Central memory CD8-positive, alpha-beta T cell (primary cell): ENCODE measurements at places on chromosomes 1 and 21.

DNA sequence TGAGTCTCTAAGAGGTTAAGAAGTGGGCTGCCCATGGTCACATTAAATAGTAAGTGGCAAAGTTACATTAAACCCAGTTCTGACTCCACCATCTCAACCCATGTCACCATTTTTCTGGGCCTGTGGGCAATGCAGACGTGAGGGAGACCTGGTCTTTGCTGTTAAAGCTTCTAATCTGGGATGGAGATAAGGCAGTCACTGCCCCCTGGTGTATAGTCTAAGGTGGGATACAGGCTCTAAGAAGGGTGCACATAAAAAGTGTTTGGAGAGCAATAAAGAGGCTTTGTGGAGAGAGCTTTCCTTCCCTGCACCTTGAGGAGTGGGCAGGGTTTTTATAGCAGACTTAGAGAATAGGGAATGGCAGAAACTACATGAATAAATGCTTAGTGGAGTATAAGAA lies 141.3 kb downstream of the ROR1 start:
- H3K4me1 ChIP-seq, result no peaks in the 10 kb centered on the region
- H3K27ac ChIP-seq, result no peak overlapping the region
- no peaks in the 10 kb centered on the region for H3K36me3 ChIP-seq
- peaks cover 28% of the 10 kb centered on the region for H3K27me3 ChIP-seq
- DNase-seq, result no peak
- no peak overlapping the region for H3K4me3 ChIP-seq

- H3K27ac ChIP-seq, result no peak overlapping the region
- H3K27me3 ChIP-seq, result peaks cover 17% of the 10 kb centered on the region
These were observed 180.2 kb downstream of the CRB1 start for GRCh38 chr1:197448121-197448779.

DNA sequence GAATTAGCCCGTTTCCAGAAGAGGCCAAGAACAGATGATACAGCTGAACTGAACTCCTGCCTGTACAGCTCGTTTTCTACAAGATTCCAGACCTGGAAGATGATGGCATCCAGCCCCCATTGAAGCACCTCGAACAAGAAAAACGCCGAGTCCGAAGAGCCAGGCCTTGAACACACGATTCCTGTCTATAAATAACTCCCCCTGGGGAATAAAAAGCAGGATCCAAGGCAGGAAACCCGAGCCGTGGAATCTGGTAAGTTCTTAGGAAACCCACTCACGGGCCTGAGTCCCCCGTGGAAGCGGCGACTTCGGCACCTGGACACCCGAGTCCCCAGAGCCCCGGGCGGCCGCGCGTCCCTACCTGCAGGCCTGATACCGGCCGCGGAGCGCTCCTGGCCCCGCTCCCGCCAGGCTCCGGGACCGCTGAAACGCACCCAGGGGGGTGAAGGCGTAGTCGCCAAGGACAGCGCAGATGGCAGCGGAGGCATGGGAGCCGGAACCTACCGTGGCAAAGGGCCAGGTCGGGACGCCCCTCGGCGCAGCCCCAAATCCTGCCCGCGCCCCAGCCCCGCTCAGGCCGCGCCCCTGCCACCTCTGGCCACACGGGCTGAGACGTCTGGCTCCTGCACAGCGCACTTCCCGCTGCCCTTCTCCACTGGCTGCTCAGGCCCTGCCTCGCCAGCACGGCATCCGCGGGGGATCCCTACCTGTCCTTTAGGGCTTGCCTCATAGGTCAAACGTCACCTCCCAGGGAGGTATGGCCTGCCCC lies 14.0 kb upstream of the HLCS start:
- DNase-seq, result no peak
- peak overlapping the region; percentile 67 for H3K4me3 ChIP-seq
- H3K27me3 ChIP-seq, result no peaks in the 10 kb centered on the region
- peak overlapping the region; percentile 24 for H3K27ac ChIP-seq

DNA sequence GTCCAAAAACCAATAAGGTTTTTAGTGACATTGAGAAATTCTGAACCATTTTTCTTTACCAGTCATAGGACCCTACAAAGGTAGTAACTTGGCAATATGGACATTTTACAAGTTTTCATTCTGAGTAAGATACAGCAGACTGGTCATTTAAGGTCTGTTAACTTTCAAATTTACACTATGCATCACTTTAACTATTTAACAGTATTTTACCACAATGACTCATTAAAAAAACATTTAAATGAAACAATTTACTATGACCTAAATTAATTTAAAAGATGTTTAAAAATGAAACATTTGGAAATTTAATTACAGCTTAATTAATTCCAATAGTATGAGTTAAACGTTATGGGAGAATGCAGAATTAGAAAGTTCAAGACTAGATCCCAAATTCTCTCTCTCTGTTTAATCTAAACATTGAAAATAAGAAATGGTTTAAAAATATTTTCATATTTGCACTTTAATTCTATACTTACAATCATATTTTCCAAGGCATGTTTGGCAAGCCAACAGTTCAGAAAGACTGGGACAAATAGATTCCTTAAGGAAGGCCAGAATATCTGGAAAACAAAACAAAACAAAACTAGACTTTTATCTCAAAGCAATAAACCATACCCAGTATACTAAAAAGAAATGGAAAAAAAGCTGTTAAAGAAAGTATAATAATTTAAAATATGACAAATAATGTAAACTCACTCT lies 140.9 kb downstream of the KCNT2 start:
- no peak overlapping the region for H3K27ac ChIP-seq
- no peaks in the 10 kb centered on the region for H3K27me3 ChIP-seq

DNA sequence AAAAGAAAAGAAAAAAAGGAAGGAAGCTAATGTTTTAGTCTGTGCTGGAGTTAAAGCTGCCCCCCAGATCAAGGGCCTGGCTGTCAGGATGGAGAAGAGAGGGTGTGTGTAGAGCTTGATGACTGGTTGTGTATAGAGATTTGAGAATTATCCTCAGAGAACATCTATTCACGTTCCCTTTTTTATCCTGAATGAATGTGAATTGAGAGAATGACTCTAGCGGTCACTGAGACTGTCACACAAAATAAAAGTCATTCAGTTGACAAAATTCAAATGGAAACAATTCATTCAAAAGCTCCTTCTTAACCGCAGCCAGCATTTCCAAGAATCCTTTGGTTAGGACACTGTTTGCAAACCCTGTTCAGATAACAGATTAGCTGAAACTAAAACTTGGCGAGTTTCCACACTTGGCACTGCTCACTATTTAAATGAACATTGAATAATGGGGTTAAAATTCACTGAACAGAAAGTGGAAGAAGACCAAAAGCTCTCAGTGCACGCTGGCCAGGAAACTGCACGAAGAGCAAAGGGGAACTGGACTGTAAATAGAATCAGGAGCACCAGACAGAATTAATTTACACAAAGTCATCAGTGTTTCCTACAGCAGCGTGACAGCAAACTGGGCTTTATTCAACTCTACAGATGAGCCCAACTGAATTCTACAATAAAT lies 13.6 kb upstream of the FAM89A start:
- no peaks in the 10 kb centered on the region for H3K36me3 ChIP-seq
- H3K27me3 ChIP-seq, result peaks cover 8% of the 10 kb centered on the region
- no peak overlapping the region for H3K27ac ChIP-seq
- H3K4me3 ChIP-seq, result no peak overlapping the region

DNA sequence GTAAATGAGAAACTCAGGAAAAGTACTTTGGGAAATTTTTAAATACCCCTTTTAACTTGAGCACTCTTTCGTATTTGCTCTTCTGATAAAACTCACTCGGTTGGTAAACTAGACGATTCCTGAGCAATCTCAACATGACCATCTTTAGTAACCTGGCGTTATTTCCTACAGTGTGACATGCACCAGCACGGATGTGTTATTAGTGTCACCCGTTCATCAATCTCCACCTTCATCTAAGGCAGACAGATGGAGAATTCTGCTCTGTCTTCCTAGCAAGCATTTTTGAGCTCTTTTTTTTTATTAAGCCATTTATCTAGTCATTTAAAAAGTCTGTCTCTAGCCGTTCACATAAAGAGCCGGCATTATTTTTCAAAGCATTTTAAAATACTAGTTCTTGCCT lies 155.2 kb downstream of the DISP1 start:
- H3K36me3 ChIP-seq, result no peaks in the 10 kb centered on the region
- no peak overlapping the region for H3K27ac ChIP-seq
- no peak overlapping the region for H3K4me3 ChIP-seq
- no peaks in the 10 kb centered on the region for H3K4me1 ChIP-seq

DNA sequence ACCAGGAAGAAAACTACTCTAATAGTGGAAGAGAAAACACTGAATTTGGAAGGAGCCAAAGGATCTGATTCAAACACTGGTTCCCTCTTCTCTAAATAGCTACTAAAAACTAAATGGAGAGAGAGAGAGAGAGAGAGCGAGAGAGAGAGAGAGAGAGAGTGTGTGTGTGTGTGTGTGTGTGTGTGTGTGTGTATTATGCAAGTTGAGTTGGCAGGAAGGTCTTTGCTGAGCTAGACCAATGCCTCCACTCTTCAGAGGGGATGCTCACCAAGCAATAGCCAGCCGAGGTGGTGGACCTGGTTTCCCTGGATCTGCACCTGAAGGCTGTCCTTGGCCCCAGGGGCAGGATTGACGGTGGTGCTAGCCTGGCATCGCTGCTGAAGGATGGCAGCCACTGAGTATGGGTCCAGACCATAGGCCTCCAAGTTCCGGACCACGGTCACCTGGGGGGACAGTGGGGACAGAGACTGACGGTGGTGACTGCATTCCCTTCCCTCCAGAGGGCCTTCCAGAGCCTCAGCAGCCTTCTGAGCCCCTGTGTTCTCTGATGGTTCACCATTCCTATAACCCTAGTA lies 18.8 kb downstream of the EIF2D start:
- peaks cover 61% of the 10 kb centered on the region for H3K36me3 ChIP-seq
- no peak for DNase-seq
- H3K4me1 ChIP-seq, result peaks cover 45% of the 10 kb centered on the region
- no peaks in the 10 kb centered on the region for H3K27me3 ChIP-seq
- peak overlapping the region; percentile 88 for H3K27ac ChIP-seq

DNA sequence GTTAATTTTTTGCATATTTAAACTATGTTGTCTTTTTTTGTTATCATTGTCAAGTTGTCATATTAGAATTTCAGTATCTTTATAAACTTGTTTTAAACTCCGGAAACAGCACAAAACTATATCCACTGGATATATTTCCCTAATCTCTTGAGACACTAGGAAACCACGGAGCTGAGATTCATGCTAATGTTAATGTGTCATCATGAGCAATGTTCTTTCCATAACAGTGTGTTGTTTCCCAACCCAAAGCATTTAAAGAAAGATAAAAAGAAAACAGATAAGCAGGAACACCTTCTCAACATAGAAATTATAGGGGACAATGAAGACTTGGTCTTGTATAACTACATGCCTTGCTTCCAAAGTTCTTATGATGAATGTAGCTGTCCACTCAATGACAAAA lies 626.2 kb upstream of the TMPRSS15 start:
- no peak overlapping the region for H3K4me3 ChIP-seq
- no peaks in the 10 kb centered on the region for H3K36me3 ChIP-seq

GRCh38 chr1:27031235-27032118 lies 18.8 kb upstream of the TENT5B start:
- no peak overlapping the region for H3K27ac ChIP-seq
- H3K4me1 ChIP-seq, result no peaks in the 10 kb centered on the region
- H3K4me3 ChIP-seq, result no peak overlapping the region

- H3K27me3 ChIP-seq, result no peaks in the 10 kb centered on the region
- H3K4me3 ChIP-seq, result no peak overlapping the region
- H3K36me3 ChIP-seq, result peaks cover 11% of the 10 kb centered on the region
- peak overlapping the region; percentile 2 for H3K27ac ChIP-seq
- H3K4me1 ChIP-seq, result no peaks in the 10 kb centered on the region
- DNase-seq, result no peak
These were observed 27.3 kb downstream of the EIF4G3 start for GRCh38 chr1:21149430-21149854.

DNA sequence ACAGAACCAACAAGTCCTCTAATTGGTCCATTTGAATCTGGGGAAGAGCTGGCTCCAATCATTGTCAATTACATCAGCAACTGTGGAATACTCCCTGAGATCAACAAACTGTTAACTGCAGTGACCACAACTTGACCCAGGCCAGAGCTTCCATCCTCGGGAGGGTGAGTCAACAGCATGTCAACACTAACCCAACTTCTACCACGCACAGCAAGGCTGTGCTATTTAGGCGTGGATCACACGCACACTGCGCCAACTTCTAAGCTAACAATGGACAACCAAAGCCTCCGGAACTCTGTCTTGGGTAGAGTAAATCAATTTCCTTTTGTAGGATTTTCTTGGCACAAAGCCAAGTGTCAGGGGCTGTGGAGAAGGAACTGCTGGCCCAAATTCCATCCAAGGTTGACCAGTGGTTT lies 30.4 kb downstream of the APP start:
- H3K4me3 ChIP-seq, result no peak overlapping the region
- no peak overlapping the region for H3K27ac ChIP-seq
- no peaks in the 10 kb centered on the region for H3K4me1 ChIP-seq
- DNase-seq, result no peak

DNA sequence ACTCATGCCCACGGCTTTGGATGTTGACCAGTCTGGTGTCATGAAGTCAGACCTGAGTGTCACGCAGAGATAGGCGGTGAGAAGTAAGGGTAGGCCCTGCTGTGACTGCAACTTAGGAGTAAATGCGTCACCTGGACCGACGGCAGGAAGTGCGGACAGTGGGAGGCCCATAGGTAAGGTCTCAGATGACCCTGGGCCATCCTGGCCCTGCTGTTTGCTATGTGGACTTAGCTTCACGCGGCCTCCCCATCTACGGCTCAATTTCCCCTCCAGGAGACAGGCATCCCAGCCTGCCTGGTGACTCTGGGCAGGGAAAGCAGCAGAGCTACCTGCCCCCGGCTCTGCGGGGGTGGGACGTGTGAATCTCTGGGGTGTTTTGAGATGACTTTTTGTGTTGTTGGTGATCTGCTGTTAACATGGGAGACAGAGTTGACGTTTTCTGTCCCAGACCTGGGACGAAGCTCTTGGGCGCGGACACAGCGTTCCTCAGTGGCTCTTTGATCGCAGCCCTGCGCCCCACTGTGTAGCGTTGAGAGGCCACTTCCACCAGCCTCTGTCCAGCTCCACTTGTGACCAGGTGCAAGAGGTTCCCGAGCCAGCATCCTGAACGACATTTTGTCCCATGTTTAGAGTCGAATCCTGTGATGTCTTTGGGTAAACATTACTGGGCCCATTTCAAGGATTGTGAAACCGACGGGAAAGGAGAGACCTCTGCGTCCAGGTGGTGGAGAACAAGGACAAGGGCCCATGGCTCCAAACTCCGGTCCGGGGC lies 39.9 kb downstream of the CRYAA start:
- H3K27ac ChIP-seq, result no peak overlapping the region
- peaks cover 51% of the 10 kb centered on the region for H3K27me3 ChIP-seq
- no peak overlapping the region for H3K4me3 ChIP-seq
- H3K36me3 ChIP-seq, result peaks cover 1% of the 10 kb centered on the region
- H3K4me1 ChIP-seq, result no peaks in the 10 kb centered on the region
